ENCODE measurements at places on chromosomes 13 and 19.

DNA sequence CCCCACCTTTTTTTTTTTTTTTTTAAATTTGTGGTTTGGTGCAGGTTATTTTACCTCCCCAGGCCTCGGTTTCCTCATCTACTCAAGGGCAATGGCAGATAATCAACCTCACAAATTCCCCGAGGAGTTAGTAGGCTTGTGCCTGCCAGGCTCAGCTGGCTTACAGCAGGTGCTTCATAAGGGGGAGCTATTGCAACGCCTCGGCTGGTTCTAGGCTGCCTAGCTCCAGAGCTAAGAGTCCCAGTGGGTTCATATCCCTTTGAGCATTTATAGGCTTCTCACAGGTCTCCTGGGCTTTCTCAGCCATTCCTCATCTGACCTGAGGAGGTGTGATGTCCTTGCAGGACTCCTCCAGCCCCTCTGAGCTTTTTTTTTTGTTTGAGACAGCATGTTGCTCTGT lies 10.6 kb downstream of the BCKDHA start:
- peak; percentile 37 for DNase-seq

DNA sequence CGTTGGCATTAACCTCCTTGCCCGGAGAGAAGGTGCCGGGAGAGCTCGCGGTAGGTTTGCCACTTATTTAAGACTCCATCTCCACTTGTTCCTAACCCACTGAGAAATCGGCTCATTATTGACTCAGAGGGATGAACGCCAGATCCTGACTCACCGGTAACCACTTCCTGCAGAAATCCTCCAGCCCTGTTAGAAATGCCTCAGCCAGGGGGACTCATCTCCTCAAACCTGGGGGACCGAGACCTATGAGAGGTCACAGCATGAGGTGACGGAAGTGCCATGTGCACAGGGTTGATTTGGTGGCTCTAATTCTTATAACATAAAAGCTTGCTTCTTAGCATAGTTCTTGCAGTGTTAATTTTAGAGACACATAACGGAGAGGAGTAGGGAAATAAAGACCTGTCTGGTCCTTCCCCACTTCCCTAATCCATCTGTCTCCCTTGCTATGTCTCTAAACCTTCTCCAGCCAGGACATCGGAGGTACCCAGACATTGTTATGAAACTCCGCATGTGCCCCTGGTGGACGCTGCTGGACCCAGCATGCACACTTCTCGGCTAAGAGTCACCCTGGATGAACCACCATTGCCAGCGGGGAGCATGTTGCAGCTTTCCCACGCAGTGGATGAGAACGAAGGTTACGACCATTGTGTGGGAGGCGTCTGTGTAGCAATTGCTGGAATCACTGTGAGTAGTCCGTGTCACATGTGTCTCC lies 158.9 kb downstream of the EFNB2 start:
- DNase-seq, result no peak

DNA sequence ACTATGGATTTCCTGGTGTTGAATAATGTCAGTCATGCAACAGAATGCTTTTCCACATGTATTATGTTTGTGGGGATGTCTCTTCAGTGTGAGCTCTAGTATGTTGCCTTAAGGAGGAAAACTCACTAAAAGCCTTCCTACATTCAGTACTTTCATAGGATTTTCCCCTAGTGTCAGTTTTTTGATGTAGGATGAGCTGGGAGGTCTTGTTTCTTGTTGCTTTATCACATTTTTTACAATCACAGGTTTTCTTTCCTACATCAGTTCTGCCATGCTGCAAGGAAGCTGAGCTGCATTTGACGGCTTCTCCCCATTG lies 8.5 kb upstream of the USP29 start:
- DNase-seq, result no peak

DNA sequence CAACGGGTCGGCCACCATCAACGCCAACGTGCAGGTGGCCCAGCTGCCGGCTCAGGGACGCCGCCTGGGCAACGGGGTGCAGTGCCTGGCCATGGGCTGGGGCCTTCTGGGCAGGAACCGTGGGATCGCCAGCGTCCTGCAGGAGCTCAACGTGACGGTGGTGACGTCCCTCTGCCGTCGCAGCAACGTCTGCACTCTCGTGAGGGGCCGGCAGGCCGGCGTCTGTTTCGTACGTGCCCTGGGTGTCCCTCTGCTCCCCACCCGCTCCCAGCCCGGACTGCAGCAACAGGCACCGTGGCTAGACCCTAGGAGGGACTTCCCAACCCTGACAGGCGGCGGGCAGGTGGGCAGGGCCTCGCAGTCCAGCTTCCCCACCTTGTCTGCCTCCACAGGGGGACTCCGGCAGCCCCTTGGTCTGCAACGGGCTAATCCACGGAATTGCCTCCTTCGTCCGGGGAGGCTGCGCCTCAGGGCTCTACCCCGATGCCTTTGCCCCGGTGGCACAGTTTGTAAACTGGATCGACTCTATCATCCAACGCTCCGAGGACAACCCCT lies 3.5 kb downstream of the ELANE start:
- no peak for DNase-seq

GRCh38 chr19:1942934-1943555 lies 2.1 kb downstream of the CSNK1G2 start:
- no peak for DNase-seq

- DNase-seq, result peak; percentile 2
Observed at GRCh38 chr13:77779552-77780272, 82.2 kb downstream of the SLAIN1 start.

DNA sequence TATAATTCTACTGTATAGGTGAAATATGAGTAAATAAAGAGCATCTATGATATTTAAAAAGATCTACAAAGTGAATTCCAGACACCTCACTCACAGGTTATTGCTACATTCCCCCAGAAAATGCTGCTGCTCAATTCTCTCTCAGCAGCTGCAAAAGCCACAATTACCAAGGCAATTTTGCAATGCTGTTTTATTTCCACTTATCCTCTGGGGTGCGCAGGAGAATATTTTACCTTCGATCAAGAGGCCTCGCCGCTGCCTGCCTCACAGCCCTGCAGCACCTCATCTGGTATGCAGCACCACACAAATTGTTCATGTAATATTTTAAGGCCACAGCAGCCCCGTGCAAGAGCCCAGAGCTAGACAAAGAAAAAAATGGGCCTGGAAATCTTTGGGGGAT lies 333.2 kb downstream of the DNAJC15 start:
- peak; percentile 1 for DNase-seq

DNA sequence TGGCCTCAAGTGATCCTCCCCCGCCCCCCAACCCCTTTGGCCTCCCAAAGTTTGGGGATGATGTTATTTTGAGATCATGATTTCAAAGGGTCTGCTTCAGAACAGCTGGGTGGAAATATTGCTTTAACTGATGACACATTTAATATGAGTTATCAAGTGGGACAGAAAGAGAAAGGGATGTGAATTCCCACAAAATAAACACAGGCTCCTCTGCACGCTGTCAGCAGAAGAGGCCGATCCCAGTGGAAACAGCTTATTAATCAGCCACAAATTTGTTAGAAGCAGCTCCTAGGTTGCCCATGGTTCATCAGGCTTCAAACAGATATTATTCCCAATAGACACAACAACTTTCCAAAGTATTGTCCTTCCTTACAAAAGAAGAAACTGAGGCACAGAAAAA lies 4.7 kb downstream of the DCLK1 start:
- DNase-seq, result no peak

DNA sequence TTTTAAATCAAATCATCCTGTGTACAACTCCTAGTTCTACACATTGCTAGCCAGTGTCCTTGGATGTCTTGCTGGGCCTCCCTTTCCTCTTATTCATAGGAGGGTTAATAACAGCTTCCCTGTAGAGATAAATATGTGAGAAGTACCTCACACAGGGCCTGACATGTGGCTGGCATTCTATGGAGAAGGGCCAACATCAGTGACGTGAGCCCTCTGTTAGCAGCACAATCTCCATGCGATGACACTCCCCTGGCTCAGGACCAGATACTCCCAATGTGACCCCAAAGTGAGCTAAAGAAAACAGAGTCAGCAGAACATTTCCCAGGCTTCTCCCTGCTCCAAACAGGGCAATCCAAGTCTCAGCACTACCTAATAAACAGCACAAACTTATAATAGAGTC lies 818.4 kb downstream of the DIAPH3 start:
- no peak for DNase-seq

DNA sequence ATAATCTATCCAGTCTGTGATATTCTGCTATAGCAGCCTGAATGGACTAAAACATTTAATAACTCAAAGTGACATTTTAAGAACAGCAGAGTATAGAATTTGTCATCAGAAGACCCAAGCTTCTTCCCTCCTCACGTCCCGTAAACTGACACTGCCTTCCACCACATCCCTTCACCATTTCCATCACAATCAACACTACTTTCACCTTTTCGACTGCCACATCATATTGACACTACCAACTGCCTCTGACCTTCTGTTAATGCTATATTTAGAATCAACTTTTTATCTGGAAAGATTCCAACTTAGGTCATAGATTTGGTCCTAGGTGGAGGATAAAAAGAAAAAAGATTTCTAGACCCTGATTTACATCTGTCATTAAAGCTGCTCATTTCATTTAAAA lies 39.6 kb downstream of the STOML3 start:
- DNase-seq, result no peak

DNA sequence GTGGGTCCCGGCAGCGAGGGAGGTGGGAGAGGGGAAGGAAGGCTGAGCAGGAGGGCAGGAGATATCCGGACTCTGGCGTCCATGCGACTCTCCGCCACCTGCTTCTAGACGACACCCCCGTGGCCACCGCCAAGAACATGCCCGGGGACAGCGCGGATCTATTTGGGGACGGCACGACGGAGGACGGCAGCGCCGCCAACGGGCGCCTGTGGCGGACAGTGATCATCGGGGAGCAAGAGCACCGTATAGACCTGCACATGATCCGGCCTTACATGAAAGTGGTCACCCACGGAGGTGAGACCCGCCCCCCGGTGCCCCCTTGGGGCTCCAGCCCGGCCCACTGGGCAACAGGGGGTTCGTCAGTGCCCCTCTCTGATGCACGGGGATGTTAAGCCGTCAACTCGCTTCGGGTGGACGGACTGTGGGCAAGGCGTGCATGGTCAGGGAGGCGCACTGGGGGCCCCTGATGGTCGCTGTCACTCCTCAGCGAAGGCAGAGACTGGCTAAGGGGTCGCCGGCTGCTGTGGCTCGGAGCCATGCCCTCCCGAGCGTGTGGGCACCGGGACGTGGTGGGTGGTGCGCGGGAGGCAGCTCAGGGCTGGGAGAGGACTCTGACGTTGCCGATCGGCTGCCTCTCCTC lies 25.1 kb upstream of the NMRK2 start:
- no peak for DNase-seq

DNA sequence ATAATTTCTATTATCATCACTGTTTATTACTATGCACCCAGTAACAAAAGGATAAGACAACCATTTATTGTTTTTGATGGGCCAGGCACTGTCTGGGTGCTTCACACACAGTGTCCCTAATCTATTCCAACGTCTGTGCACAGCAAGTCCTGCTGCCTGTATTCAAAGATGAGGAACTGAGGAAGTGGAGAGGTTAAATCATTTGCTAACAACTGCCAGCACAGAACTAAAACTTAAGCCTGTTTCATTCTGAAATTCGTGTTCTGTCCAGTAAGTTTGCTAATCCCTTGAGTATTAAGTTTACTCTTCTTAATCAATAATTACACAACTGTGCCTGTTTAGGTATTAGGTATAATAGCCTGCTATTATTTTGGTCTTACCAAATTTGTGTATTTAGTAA lies 41.9 kb downstream of the TEX26 start:
- no peak for DNase-seq

DNA sequence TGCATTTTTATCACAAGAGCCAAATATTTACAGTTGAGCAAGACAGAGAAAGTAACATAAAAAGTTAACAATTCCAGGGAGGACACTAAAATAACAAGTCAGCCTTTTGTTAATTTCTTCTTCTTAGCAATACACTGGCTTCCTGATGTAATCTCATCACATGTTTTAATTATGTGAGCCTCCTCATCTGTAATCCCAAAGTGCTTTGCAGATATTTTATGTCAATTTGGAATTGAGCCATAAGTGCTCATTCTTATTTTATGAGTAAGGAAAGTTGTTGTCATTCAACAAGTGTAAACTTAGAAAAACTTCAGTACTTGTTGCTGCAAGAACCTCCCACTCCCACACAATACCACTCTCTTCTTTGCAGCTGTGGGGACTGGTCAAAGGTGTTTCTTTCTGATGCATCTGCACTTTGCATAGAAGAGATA lies 223.6 kb downstream of the GPC6 start:
- no peak for DNase-seq

- no peak for DNase-seq
Observed at GRCh38 chr13:108120856-108121255, 94.5 kb downstream of the LIG4 start.

DNA sequence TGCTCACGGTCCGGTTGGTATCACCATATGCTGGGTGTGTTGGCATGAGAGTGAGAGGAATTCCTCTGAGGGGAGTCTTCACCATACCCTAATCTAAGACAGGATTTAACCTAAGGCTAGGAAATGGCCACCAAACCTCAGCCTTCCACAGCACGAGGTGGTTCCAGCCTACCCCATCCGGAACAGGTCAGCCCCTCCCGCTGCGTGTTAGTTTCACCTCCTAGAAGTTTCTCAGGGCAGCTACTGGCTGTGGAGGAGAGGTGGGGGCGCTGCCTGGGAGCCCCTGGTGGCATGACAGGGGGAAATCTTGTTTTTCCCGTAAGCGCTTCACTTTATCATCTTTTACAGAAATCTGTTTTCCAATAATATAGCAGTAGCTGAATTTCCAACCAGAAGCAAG lies 55.1 kb downstream of the RGCC start:
- DNase-seq, result no peak

DNA sequence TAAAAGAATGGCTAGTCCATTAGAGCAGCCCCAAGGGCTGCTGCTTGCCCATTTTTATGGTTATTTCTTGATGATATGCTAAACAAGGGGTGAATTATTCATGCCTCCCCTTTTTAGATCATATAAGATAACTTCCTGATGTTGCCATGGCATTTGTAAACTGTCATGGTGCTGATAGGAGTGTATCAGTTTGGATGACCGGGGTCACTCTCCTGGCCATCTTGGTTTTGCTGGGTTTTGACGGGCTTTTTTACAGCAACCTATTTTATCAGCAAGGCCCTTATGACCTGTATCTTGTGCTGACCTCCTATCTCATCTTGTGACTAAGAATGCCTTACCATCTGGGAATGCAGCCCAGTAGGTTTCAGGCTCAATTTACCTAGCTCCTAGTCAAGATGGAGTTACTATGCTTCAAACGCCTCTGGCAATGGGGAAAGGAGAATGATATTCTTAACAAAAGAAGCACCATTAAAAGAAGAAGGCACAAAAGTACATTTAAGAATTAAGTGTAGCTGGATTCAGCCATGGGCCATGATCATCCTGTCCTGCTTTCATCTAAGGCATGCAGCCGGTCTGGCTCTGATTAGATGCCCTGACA lies 1156.0 kb downstream of the PCDH9 start:
- no peak for DNase-seq

Data from NCI-H2107 (cell line).